Activated naive CD8-positive, alpha-beta T cell treated with anti-CD3 and anti-CD28 coated beads, Interleukin-2, amount 50 U/mL, for 16 hours (primary cell): ENCODE measurements at places on chromosomes 4 and X.

DNA sequence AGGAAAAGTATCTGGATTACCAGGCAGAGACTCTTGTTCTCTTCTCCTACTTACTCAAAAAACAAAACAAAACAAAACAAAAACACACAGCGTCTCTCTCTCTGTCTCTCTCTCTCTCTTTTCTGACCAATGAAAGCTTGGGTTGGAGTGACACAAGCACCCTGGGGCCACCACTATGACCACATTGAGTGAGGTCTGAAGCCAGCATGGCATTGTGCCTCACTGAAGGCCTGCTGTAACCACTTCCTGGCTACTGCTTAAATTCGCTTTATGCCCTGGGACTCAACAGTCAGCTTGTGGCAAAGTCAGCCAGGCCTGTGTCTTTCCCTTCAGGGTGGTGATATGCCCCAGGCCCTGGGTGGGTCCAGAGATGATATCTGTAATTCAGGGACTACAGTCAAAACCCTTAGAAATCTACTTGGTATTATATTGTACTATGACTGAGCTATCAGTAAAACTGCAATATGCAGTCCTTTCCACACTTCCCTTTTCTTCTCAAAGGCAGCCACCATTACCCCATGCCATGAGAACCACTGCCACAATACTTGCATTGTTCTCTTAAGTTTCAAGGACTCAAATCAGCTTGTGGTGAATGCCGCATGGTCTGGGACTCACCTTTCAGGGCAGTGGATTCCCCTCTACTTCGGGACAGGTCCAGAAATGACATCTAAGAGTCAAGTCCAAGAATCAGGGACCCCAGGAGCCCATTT lies 606.8 kb upstream of the KLHL4 start:
- no peak for DNase-seq

DNA sequence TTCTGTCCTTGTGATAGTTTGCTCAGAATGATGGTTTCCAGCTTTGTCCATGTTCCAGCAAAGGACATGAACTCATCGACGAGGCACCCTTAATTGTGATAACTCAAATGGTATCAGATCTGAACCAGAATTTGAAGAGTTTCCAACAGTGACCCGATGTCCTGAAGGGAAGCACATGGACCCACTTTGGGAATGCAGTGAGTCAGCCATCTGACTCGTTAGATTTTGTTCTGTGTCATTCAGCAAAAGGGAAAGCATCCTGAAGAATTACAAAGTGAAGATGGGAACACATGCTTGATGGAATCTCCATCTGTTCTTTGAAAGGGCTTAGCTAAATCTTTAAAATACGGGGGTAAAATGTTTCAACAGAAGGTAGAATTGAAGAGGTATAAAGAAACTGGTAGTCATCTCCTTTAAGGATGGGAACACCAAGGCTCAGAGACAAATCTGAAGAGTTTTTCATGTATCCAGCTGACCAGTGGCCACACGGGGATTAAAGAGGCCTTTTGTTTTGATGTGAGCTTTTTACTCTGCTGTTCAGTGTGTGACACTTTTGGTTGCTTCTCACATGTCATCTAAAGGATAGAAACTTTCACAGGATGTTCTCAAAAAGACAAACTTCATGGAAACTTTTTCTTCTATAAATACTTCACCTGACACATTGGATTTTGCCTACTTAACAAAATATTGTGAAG lies 393.8 kb downstream of the INPP4B start:
- DNase-seq: no peak

DNA sequence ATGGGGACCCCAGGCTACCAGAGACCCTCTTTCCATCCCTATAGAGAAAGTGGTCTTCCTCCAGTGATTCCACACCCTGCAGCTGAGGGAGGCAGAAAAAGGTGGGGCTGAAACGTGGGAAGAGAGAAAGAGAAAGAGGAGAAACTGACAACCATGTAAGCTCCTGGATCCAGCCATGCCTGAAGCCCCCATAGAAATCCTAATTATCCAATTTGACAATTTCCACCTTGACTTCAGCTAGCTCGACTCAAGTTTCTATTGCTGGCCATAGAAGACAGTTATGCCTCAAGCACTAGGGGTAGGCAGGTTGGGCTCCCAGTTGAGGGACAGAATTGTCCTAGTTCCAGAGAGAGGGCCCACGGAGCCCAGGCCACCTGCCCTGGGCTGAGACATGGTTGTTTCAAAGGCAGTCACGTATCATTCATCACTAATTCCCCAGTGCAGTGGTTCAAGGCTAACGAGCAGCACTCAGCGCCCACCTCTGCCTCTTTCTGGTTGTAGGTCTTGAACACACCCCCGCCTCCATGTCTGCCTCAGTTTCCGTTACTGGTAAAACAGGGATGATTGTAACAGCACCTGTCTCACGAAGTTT lies 39.8 kb upstream of the ASMTL start:
- no peak for DNase-seq

GRCh38 chrX:15098505-15098904 lies 171.4 kb downstream of the ASB9 start:
- no peak for DNase-seq

- no peak for DNase-seq
These were observed 103.5 kb downstream of the LDB2 start for GRCh38 chr4:16794816-16795445.

DNA sequence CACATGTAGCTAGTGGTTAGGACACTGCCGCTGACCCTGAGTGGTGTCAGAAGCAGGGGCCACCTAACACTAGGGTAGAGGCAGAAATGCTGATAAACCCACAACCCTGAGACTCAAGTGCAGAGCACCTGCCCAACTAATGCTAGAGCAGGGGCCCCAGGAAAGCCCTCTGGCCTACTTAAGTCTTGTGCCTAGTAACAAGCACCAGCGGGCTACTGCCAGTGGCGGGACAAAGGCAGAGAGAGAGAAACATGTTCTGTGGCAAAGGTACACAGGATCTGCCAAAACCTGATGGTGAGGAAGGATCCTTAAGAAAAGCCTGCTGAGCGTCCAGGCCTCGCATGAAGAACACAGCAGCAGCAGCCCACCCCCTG lies 172.4 kb downstream of the PRDM5 start:
- no peak for DNase-seq

DNA sequence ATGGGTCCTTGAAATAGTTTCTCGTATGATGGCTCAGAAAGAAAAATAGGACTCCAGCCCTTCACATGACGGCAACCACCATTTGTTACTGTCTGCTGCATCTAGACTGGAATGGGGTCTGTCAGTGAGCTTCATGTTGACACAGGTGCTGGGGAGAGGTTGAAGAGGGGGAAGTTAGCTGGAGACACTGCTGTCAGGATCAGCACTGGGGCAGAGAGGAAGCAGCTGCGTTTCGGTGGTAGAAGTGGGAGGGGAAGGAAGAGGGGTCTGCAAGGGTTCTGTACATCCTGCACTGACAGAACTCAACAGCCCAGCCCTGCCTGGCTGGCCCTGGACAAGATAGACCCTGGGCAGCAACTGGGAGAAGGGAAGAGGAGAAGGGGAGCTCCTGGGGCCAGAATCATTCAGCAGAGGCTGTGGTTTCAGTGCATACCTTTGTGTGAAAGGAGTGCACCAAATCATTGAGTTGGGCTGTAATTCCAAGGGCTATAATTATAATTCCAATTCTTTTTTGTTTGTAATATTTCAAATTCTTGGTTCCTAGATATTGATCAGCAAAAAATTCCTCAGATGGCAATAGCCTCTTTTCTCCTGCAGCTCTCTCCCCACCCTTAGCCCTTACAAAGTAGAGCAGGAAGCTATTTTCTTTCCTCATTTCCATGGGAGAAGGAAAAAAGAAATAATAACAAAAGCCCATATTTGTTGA lies 119.4 kb upstream of the C1GALT1C1 start:
- no peak for DNase-seq

DNA sequence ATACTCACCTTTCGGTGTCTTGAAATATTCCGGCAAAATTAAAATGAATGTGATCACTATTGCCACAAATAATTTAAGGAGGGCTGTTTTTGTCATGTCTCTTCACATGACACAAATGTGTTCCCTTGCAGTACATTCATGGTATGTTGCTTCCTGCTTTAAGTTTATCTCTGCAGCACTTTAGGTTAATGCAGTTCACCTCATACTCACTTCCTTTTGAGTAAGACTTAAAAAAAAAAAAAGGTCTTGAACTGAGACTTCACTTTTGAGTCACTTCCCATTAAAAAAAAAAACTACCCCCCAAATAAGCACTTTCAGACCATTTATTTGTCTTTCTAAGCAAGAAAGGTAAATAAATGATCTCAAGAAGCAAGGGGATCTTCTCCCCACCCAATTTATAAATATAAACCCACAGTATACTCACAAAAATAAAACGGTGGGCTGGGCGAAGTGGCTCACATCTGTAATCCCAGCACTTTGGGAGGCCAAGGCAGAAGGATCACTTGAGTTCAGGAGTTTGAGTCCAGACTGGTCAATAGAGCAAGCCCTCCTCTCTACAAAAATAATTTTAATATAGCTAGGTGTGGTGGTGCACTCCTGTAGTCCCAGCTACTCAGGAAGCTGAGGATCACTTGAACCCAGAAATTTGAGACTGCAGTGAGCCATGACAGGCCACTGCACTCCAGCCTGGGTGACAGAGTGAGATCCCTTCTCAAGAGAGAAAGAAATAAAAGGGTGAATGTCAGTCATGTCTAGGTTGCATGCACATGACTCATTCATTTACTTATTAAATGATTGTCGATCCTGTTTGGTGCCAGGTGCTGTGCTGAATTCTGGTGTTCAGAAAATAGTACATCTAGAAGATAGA lies at the start of gene TMEM156:
TMEM156 (minus strand) TSS at position 192 of the 868 bp plus-strand sequence; CDS start at position 96, 96 bp downstream.
- no peak for DNase-seq

GRCh38 chrX:103554687-103555424 lies 30.5 kb upstream of the TCEAL4 start:
- DNase-seq: peak; percentile 45

DNA sequence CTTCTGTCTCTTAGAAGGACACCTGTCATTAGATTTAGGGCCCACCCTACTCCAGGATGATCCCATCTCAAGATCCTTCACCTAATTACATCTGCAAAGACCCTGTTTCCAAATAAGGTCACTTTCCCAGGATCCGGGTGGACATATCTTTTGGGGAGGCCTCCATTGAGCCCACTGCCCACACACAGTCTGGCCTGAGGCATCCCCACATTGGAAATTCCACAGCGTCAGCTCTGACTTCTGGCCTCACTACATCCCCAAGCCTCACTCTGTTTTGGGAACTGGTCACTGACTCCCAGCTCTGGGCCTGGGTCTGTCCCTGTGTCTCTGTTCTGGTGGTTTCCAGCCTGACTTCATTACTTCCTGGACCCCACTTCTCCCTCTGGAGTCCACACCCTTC lies 285.5 kb downstream of the CRLF2 start:
- no peak for DNase-seq

- no peak for DNase-seq
These were observed 10.9 kb upstream of the PPP2R3B start for GRCh38 chrX:397575-397974.

DNA sequence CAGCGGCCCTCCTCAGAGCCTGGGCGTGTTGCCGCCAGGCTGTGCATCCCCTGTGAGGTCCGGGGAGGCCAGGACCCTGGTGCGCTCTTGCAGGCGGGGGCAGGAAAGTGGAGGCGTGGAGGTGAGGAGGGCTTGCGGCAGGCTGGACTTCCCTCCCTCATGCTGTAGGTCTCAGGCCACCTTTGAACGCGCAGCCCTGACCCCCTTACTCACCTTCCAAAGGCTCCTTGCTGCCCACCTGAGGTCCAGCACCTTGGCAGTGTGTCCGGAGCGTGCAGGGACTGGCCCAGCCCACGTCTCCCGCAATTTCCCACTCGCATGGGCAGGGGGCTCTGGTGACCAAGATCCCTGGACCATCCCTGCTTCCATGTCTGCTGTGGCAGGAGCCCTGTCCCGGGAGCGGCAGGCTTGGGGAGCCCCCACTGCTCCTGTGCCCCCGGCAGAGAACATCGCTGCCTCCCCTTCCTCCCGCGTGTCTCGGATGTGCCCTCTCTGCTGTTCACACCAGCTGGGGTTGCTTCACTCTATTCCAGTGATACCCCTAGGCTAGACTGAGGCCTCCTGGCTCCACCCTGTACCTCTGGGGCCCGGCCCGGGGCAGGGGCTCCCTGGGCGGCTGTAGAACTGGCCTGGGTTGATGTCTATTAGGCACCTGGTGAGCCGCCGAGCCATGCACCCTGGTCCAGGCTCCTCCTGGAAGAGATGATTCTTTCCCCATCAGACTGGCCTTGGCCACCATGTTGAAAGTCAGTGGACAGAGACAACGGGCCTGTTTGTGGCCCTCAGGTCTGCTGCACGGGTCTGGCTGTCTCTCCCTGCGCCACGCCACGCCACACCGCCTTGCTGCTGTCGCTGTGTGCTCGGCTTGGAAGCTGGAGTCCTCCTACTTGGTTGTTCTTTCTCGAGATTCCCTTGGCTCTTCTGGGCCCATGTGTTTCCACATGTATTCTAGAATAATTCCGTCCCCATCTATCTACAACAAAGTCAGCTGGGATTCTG lies 95.4 kb upstream of the ADRA2C start:
- no peak for DNase-seq

GRCh38 chrX:110201799-110202198 lies 116.1 kb downstream of the AMMECR1 start:
- DNase-seq: no peak

DNA sequence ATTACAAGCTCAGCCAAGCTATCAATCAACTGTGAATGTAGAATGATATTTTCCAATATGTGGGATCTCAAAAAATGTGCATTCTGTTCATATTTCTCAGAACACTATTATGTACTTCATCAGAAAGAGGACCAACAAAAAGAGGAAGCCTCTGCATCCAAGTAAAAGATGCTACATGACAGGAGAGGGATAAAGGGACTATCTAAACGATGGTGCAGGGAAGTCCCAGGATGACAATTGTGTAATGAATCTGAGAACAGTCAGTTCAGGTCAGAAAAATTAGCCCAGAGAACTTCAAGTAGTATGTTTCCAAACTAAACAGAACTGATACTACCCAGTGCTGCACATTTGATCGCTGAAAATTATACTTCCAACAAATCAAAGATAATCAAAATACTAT lies 127.0 kb downstream of the ZNF330 start:
- DNase-seq: no peak

- DNase-seq: no peak
These were observed 21.0 kb downstream of the FREM3 start for GRCh38 chr4:143679434-143679833.

GRCh38 chr4:128665514-128665913 lies 144.0 kb upstream of the JADE1 start:
- no peak for DNase-seq
